ENCODE measurements at places on chromosomes 1 and 21.
A peak's percentile ranks its signal among the peaks of the same experiment; 100 is the strongest.

DNA sequence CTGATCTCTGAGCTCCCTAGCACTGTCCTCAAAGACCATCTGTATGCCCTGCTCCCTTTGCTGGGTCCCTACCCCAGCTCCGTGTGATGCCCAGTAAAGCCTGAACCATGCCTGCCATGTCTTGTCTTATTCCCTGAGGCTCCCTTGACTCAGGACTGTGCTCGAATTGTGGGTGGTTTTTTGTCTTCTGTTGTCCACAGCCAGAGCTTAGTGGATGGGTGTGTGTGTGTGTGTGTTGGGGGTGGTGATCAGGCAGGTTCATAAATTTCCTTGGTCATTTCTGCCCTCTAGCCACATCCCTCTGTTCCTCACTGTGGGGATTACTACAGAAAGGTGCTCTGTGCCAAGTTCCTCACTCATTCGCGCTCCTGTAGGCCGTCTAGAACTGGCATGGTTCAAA, 5.7 kb downstream of the GSTM5 start:
- DNase-seq, result no peak

DNA sequence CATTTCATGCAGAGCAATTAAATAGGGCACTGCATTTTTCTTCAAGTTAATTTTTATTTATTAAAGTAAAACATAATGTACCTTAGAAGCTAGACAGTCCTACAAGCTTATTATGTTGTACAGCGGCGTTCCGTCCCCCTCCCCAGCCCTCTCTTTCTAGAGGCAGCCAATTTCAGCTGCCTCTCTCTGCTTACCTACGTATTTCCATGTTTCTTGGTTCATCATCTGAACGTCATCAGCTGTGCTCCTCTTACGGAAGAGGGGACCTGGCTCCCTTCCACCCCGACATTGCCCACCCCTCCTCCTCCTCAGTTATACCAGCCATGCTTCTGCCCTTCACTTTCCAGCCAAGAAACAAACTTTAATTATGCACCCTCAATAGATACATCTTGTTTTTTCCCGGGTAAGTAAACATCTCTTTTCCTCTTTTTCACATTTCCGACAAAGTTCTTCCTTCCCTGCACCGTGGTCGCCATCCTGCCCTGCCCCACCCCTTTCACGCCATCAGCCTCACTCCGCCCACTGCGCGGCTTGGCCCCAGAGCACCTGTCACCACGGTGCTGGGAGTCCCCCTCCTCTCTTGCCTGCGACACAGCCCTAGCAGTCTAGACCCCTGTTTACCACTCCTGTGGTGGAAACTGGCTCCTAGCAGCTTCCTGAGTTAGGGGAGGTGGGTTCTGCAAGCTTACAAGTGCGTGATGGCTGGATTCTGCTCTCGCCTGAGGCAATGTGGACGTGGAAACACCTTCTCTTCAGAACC, 57.9 kb downstream of the SLC37A1 start:
- peak; percentile 37 for DNase-seq

DNA sequence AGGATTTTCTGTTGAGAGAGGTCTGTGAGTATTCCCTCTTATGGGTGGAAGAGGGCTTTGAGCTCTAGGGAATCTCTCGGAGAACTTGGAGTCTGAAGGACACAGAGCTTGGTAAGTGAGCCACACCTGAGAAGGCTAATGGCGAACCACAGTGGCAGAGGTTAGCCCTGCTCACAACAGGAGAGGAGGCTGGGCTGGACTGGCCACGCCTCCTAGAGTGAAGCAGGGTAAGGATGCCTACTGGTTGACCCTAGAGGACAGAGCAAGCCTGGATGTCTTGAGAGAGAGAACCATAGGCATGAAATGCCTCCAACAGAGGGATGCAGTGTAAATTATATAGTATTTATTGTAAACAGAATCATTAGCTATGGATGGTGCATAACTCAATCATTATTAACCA, 232.6 kb downstream of the PCP4 start:
- no peak for DNase-seq

GRCh38 chr1:24113641-24114033, 1.7 kb upstream of the MYOM3 start:
- DNase-seq, result peak; percentile 23

- no peak for DNase-seq
Observed at GRCh38 chr1:3372317-3372716, 82.1 kb upstream of the ARHGEF16 start.

- no peak for DNase-seq
Observed at GRCh38 chr1:92850019-92850418, 18.2 kb downstream of the RPL5 start.

DNA sequence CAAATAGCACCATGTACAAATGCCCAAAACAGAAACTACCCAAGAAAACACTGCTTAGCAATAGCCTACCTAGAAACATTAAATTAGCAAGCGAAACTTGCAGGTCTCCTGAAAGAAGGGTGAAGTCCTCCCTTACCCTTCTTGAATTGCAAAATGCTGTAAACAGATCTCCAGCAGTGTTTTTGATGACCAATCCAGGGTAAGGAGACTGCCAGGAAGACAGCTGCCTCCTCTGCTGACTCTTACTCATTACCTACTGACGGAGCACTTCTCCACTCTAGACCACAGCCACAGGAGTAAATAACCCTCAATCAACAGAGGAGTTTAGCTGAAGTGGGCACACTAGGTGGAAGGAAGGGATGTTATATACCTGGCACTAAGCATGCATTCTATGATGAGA, 32.2 kb upstream of the GADD45A start:
- no peak for DNase-seq

DNA sequence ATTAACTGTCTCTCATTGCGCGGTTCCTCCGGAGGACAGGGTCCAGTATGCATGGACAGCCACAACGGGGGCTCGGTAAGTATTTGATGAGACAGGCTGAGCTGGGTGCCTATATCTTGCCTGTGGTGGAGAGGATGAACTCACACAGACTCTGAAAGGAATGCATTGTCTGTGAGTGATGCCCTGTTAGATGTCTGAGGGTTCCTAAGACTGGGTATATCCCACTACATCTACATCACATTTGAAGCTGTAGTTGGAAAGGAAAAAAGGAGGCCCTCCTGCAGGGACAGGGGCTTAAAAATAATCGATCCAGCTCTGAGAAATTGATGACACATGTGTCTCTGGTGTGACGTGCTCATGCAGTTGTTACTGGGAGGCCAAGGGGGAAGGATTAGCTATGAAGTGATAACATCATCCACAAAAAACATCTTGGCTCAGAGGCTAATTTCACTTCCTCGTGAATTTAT, 1.9 kb downstream of the ADARB1 start:
- no peak for DNase-seq

- DNase-seq, result no peak
Observed at GRCh38 chr1:16924919-16925477, 3.3 kb downstream of the CROCC start.

DNA sequence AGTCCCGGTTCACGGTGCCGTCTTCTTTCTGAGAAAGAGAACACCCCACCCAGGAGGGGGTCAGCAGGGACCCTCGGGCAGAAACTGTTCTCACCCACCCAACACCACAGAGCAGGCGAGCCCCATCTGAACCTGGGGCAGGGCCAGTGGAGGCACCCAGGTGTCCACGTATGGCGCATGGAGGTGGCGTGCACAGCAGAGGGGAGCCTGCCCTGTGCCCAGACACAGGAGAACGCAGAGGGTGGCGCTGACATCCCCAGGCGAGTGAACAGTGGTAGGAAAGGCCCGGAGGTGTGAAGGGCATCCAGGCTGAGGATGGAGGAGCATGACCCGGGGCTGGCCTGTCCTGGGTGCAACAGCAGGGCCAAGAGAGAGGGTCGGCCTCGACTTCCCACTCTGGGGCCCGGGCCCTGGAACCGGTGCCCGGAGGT, 91.1 kb downstream of the STUM start:
- peak; percentile 73 for DNase-seq

- DNase-seq, result no peak
Observed at GRCh38 chr1:230629511-230629910, 12.8 kb upstream of the COG2 start.

GRCh38 chr1:234969581-234970400, 158.8 kb downstream of the TOMM20 start:
- DNase-seq, result no peak

GRCh38 chr1:241842565-241842964, 5.4 kb upstream of the EXO1 start:
- no peak for DNase-seq

DNA sequence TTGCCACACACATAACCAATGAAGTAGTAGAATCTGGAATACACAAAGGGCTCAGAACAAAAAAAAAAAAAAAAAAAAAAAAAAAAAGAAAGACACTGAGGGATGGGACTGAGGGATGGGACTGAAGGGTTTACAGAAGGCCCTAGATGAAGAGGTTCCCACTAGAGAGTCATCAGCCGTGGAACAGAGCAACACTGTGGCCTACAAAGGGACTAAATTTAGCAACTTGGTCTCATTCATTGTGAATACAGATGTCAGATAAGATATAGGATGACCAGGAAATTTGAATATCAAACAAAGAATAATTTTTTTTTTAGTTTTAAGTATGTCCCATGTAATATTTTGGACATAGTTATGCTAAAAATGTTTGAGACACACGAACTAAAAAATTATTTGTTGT, 62.1 kb downstream of the GLUL start:
- DNase-seq, result no peak

DNA sequence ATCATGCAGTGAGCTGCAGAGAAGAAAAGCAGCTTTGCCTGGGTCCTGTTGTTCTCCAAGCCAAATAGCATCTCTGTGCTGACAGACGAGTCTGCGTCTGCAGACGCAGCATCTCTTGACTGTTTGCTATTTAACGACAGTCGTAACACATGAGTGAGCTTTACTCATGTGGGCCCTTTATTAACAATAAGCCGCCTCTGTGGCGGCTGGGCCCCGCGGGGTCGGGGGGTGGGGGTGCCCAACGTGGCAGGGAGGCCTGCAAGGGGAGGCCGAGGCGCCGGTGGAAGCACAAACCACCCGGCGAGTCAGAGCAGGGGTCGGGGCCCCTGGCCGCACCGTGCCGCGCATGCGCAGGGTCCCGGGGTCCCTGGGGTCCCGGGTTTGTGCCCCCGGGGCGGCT, 435.1 kb downstream of the KIF26B start:
- DNase-seq, result no peak

- no peak for DNase-seq
Observed at GRCh38 chr1:210123924-210124589, 108.5 kb upstream of the SERTAD4 start.

DNA sequence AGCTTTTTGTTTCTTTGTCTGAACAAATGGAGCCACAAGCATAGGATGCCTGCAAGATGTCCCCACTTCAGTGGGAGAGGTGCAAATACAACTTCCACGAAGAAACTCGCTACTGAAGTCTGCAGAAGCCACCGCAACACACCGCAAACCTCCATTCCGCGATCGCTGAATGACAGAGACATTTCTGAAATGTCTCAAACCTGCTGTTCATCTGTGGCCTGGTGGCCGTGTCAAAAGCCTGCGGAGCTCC, 1.0 kb downstream of the TP53BP2 start:
- peak; percentile 80 for DNase-seq

GRCh38 chr1:91170571-91170970, 148.7 kb upstream of the ZNF644 start:
- DNase-seq, result no peak

DNA sequence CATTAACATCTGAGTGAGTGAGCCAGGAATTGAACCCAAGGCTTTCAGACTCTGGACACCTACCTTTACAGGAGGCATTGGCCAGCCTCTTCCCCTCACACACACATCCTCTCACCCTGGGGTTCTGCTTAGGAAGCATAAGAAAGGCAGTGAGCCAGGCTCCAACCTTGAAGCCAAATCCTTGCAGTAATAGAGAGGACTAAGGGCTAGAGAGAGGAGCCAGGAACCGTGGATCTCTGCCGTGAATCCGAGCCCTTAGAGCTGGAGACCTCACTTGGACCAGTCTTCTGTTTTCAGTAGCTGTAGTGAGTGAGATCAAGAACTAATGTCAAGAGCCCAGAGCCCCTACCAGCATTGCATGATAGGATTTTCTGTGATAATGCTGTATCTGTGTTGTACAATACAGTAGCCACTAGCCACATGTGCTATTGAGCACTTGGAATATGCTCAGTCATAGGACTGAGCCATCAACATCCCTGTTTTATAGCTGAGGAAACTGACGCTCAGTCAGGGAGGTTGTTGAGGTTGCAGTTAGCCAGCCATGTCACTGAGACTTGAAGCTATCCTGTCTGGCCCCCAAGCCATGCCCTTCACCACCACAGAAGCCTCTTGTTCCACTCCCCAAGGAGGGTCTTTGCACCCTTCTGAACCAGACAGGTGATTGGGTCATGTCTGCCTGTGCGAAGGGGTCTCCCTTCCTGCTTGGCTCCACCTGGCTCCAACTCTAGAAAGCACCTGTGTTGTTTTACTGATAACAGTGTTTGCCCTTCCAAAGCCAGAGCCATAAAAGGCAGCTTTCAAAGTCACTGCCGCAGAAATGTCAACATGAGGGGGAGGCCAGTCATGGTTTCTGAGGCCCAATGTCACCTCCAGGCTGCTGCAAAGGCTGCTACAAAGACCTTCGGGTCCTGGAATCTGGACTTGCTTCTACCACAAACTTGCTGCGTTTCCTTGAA, 101.1 kb upstream of the JUN start:
- no peak for DNase-seq

DNA sequence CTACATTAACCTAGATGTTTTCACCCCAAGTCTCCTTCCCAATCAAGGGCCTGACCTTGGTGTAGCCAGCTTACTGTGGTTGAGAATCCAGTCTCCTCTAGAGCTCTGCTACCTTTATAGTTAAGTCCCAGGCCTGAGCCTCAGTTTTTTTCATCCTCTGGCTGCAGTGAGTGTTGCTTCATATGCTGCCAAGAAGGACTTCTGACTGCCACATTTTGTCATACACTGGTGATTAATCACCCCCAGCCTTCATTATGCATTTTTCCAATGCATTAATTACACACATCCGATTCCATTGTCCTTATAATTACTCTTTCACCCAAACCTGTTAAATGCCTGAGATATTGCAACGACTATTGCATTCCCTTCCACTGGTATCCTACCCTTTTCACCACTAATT, 66.3 kb upstream of the FGGY start:
- DNase-seq, result no peak

- DNase-seq, result no peak
Observed at GRCh38 chr1:207051191-207051943, at the start of gene YOD1. TSS of gene YOD1 (minus strand) at chr1:207051208. CDS start at chr1:207051030, 178 bp downstream.

DNA sequence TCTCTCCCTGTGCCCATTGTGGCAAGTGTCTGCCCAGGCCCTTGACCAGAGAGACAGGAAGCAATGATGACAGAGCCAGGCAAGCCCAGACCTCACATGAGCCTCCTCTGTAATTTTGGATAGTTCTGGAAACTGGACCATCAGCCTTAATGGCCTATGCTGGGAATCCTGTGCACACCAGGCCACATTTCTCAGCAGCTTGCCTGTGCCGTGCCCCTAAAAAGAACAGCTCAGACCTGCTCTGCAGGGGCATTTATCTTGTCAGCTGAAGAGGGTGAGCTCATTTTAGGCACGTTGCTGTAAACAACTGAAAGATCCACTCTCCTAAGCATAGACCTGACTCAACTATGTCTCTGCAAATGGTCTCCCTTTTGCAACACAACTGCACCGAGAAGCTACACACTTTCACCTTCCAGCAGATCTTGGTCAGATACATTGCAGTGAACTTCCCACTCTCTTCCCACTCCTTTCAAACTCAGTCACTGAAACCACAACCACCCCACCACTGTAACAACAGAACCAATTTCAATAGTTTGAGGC, 53.5 kb upstream of the BACH1 start:
- DNase-seq, result no peak

All from spleen (tissue), 13 donors.